ENCODE measurements at places on chromosomes 5 and 9.

GRCh38 chr9:76045221-76045620 is 154.7 kb downstream of the PCSK5 start:
- no peaks in the 10 kb centered on the region for H3K27me3 ChIP-seq
- H3K36me3 ChIP-seq: no peaks in the 10 kb centered on the region
- H3K4me3 ChIP-seq: no peak overlapping the region

GRCh38 chr5:52909192-52909591 is 80.0 kb upstream of the ITGA2 start:
- H3K36me3 ChIP-seq: no peaks in the 10 kb centered on the region
- no peaks in the 10 kb centered on the region for H3K4me1 ChIP-seq
- H3K27ac ChIP-seq: no peak overlapping the region
- no peak for DNase-seq
- H3K27me3 ChIP-seq: no peaks in the 10 kb centered on the region

GRCh38 chr9:74771262-74771585 is 116.5 kb downstream of the TRPM6 start:
- H3K4me1 ChIP-seq: peaks cover 3% of the 10 kb centered on the region
- no peaks in the 10 kb centered on the region for H3K27me3 ChIP-seq
- no peak overlapping the region for H3K4me3 ChIP-seq
- H3K27ac ChIP-seq: no peak overlapping the region
- H3K36me3 ChIP-seq: no peaks in the 10 kb centered on the region

GRCh38 chr5:102666164-102666946 is 88.8 kb upstream of the PAM start:
- no peaks in the 10 kb centered on the region for H3K36me3 ChIP-seq
- H3K4me1 ChIP-seq: no peaks in the 10 kb centered on the region
- DNase-seq: peak; percentile 32
- H3K27ac ChIP-seq: no peak overlapping the region
- H3K4me3 ChIP-seq: no peak overlapping the region

GRCh38 chr9:113568571-113569321 is 105.2 kb downstream of the RGS3 start:
- peak overlapping the region; percentile 5 for H3K4me3 ChIP-seq
- peaks cover 59% of the 10 kb centered on the region for H3K4me1 ChIP-seq
- peaks cover 7% of the 10 kb centered on the region for H3K36me3 ChIP-seq

DNA sequence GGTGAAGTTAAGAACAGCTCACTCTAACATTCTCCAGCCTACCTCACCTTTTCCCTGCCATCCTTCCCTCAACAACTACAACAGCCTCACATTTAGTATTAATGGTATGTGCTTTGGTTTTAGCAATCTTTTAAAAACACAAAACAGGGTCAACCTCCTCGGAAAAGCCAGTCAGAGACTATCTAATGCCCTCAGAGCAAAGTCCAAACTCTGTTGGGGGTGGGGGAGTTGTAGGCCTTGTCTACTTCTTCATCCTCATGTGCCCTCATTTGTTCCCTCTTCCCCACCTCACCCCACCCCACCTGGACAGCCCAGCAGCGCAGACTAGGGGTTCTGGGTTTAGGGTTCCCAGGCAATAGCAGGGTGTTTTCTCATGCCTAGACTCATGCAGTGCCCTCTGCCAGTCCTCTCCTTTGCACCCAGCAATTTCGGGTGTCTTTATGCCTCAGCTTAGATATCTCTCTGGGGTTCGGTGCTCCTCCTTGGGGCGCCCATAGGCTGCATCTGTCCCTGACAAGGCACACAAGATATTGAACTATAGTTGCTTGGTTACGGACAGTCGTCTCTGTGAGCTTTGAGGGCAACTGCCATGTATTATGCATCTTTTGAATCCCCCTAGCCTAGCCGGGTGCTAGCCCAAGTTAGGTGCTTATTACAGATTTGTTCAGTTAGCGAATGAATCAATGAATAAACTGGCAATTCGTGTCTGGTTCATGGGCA is 762 bp upstream of the TCOF1 start:
- no peak overlapping the region for H3K27ac ChIP-seq
- no peaks in the 10 kb centered on the region for H3K27me3 ChIP-seq
- H3K4me3 ChIP-seq: no peak overlapping the region
- peaks cover 9% of the 10 kb centered on the region for H3K36me3 ChIP-seq
- peaks cover 23% of the 10 kb centered on the region for H3K4me1 ChIP-seq

- H3K36me3 ChIP-seq: no peaks in the 10 kb centered on the region
- DNase-seq: no peak
- no peak overlapping the region for H3K4me3 ChIP-seq
- no peaks in the 10 kb centered on the region for H3K27me3 ChIP-seq
- no peaks in the 10 kb centered on the region for H3K4me1 ChIP-seq
Measured at GRCh38 chr5:137710086-137710485, 25.8 kb downstream of the KLHL3 start.

DNA sequence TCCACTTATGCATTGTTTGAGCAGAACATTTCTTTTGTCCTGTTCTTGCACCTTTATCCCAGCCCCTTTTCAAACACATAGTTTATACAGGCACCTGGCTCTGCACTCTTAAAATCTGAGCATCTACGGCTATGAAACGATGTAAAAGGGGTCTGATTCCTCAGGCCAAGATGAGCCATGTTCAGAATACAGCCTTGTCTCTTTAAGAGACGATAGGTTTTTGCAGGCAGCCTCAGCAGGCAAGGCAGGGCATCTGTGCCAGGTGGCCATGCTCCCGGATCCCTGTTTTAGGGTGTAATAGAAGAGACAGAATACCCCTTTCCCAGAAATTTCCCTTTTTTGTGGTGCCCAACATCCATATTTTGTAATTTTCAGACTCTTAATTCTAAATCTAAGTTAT is 89.1 kb upstream of the NFIB start:
- H3K4me1 ChIP-seq: no peaks in the 10 kb centered on the region
- DNase-seq: no peak
- no peaks in the 10 kb centered on the region for H3K27me3 ChIP-seq
- no peaks in the 10 kb centered on the region for H3K36me3 ChIP-seq
- H3K4me3 ChIP-seq: no peak overlapping the region

- DNase-seq: no peak
- no peaks in the 10 kb centered on the region for H3K36me3 ChIP-seq
- no peak overlapping the region for H3K27ac ChIP-seq
- no peak overlapping the region for H3K4me3 ChIP-seq
Measured at GRCh38 chr5:33336891-33337636, 103.7 kb upstream of the TARS1 start.

DNA sequence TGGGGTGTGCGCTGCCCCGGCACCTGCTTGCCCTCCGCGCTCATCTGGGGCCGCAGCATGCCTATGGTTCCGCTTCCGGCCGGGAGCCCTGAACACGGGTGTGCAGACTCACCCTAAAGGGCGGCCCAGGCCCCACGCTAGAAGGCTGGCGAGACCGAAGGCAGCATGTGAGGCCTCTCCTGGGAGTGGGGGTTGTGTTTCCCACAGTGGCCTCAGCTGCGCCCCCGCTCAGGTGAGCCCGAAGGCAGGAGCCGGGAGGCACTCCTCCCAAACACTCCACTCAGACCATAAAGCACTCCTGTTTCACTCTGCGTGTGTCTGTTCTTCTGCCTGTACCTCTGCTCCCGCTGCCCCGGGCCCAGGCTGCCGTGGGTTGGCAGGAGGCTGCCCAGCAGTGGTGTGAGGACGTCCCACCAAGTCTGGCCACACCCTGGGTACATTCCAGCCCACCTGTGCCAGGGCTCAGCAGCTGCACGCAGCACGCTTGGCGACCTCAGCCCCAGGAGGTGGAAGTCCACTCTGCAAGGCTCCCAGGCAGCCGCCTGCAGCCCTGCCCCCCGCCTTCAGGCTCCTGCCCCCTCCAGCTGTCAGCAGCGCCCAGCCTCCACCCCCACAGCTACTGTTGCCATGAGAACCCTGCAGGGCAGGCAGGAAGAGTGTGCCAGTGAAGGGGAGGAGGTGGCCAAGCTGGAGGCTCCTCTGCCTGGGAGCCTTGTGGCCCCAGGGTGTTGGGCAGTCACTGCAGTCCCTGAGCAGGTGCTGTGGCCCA is 1.2 kb upstream of the AJM1 start:
- H3K27ac ChIP-seq: no peak overlapping the region
- H3K36me3 ChIP-seq: peaks cover 42% of the 10 kb centered on the region
- H3K4me1 ChIP-seq: peaks cover 3% of the 10 kb centered on the region
- no peak for DNase-seq
- H3K27me3 ChIP-seq: no peaks in the 10 kb centered on the region

DNA sequence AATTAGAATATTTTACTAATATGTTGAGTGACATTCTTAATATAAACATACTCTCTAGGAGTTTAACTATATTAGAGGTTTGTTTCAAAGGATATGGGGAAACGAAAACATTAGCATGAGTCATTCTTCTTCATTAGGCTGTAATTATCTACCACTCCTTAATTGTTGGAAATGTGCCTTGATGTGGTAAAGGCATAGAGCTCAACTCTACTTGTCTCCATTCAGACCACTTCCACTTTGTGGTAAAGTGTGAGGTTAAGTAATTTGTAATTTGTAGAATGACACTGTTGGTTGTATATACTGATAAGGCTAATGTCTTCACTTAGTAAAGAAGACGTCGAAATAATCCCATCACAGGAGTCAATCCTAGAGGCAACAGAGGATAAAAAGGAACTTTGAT is 58.1 kb downstream of the HAPLN1 start:
- no peak for DNase-seq
- no peak overlapping the region for H3K27ac ChIP-seq
- H3K36me3 ChIP-seq: no peaks in the 10 kb centered on the region
- H3K4me3 ChIP-seq: no peak overlapping the region
- no peaks in the 10 kb centered on the region for H3K4me1 ChIP-seq
- H3K27me3 ChIP-seq: no peaks in the 10 kb centered on the region

DNA sequence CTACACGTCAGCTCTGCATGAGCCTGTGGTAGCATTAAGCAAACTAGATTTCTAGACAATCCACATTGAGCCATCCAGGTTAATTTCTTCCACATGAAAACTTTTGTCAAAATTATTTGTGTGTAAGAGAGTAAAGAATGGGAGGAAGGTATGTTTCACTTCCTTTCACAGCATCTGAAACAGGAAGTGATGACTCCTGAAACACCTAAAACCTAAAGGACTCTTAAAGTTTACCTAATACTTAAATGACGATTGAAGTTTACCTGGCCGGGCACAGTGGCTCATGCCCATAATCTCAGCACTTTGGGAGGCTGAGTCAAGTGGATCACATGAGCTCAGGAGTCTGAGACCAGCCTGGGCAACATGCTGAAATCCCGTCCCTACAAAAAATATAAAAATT is 223.8 kb downstream of the CEMIP2 start:
- H3K4me1 ChIP-seq: no peaks in the 10 kb centered on the region
- no peaks in the 10 kb centered on the region for H3K36me3 ChIP-seq
- H3K27ac ChIP-seq: no peak overlapping the region
- no peak overlapping the region for H3K4me3 ChIP-seq
- no peak for DNase-seq
- H3K27me3 ChIP-seq: no peaks in the 10 kb centered on the region

GRCh38 chr9:77876091-77876490 is 155.5 kb downstream of the GNAQ start:
- H3K4me1 ChIP-seq: peaks cover 18% of the 10 kb centered on the region
- H3K4me3 ChIP-seq: no peak overlapping the region

GRCh38 chr5:90474235-90475107 is at the start of the genes MBLAC2 and POLR3G:
Gene MBLAC2, minus strand, starts transcription at chr5:90474771. Its CDS starts 479 bp downstream, at chr5:90474292.
Gene POLR3G, plus strand, starts transcription at chr5:90474864. Its CDS starts 10,704 bp downstream, at chr5:90485568.
- no peaks in the 10 kb centered on the region for H3K27me3 ChIP-seq
- peak; percentile 91 for DNase-seq
- no peaks in the 10 kb centered on the region for H3K4me1 ChIP-seq
- no peaks in the 10 kb centered on the region for H3K36me3 ChIP-seq
- peak within 1 kb of the TSS; percentile 51 for H3K27ac ChIP-seq

- no peak overlapping the region for H3K4me3 ChIP-seq
- H3K27ac ChIP-seq: no peak overlapping the region
- peak; percentile 92 for DNase-seq
- H3K36me3 ChIP-seq: no peaks in the 10 kb centered on the region
- H3K27me3 ChIP-seq: no peaks in the 10 kb centered on the region
Measured at GRCh38 chr9:117014061-117014460, 327.0 kb downstream of the TRIM32 start.

DNA sequence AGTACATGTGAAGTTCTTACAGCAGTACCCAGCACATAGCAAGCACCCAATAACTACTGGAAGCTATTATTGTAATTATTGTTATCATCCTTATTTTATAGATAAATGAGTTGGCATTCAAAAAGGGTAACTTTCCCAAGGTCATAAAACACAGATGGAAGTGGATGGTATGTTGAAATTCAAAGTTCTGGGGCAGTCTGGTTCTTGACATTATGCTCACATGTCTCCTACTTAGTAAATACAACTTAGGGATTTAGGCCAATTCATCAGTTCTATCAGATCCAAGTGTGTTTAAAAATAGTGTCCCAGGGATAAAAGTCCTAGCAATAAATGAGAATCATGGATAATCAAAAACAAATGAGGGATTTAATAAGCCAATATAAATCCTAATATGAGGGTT is 265.2 kb downstream of the ADAMTSL1 start:
- no peak overlapping the region for H3K4me3 ChIP-seq
- no peak overlapping the region for H3K27ac ChIP-seq
- no peaks in the 10 kb centered on the region for H3K4me1 ChIP-seq
- no peaks in the 10 kb centered on the region for H3K27me3 ChIP-seq
- DNase-seq: no peak

GRCh38 chr5:1480217-1480616 is 35.0 kb upstream of the SLC6A3 start:
- H3K27me3 ChIP-seq: no peaks in the 10 kb centered on the region
- H3K4me3 ChIP-seq: no peak overlapping the region
- peak; percentile 92 for DNase-seq
- peaks cover 73% of the 10 kb centered on the region for H3K36me3 ChIP-seq

GRCh38 chr5:166353580-166353979 is 1937.9 kb upstream of the WWC1 start:
- H3K27me3 ChIP-seq: no peaks in the 10 kb centered on the region
- H3K27ac ChIP-seq: no peak overlapping the region
- no peak for DNase-seq
- no peaks in the 10 kb centered on the region for H3K36me3 ChIP-seq
- H3K4me3 ChIP-seq: no peak overlapping the region

GRCh38 chr5:143583409-143583808 is 179.9 kb upstream of the NR3C1 start:
- DNase-seq: no peak
- no peaks in the 10 kb centered on the region for H3K4me1 ChIP-seq
- no peak overlapping the region for H3K4me3 ChIP-seq
- no peak overlapping the region for H3K27ac ChIP-seq

GRCh38 chr9:136219276-136219675 is 14.3 kb upstream of the LHX3 start:
- no peak for DNase-seq
- H3K4me1 ChIP-seq: no peaks in the 10 kb centered on the region
- H3K27ac ChIP-seq: no peak overlapping the region
- H3K36me3 ChIP-seq: peaks cover 8% of the 10 kb centered on the region

- H3K4me3 ChIP-seq: no peak overlapping the region
- peak; percentile 57 for DNase-seq
- H3K4me1 ChIP-seq: no peaks in the 10 kb centered on the region
- H3K27ac ChIP-seq: no peak overlapping the region
- H3K36me3 ChIP-seq: no peaks in the 10 kb centered on the region
Measured at GRCh38 chr5:79464695-79465332, 49.1 kb downstream of the HOMER1 start.

DNA sequence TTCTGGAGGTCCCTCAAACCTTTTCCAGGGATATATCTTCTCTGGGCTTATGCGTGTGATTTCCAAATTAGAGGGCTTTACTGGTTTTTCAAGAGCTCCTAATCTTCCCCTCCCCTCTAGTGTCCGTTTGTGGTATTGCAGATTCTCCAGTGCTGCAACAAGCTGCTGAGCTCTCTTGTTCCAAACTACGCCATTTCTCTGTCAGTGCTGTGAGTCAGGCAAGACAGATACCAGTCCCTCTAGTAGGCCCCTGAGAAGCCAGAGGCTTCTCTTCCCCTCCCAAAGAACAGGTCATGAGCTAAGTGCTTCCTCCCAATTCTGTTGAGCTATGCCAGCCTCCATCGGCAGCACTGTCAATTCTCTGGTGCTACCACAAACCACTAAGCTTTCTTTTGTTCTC is 149.5 kb downstream of the FANCC start:
- DNase-seq: peak; percentile 74
- H3K27me3 ChIP-seq: no peaks in the 10 kb centered on the region
- H3K4me3 ChIP-seq: no peak overlapping the region
- peaks cover 3% of the 10 kb centered on the region for H3K36me3 ChIP-seq
